Glutamatergic neuron (in vitro differentiated cells): ENCODE measurements at places on chromosomes 1 and 21.

DNA sequence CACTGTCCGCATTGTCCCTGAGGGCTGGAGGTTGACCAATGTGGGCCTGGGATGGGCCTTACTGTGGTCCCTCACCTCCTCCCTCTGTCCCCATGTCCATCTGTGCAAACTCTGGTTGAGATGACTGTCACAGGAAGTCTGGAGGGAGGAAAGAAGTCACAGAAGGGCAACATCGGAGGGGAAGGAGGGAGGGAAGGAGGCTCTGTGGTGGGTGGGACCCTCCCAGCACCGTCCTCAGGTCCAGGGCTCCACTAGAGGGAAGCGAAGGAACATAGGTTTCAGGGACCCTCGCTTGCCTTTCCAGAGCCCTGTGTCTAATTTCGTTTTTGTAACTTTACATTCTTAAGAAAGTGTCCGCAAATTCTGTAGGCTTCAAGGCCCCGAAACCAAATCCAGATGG, 111.3 kb upstream of the SLC44A3 start:
- no peak for DNase-seq

DNA sequence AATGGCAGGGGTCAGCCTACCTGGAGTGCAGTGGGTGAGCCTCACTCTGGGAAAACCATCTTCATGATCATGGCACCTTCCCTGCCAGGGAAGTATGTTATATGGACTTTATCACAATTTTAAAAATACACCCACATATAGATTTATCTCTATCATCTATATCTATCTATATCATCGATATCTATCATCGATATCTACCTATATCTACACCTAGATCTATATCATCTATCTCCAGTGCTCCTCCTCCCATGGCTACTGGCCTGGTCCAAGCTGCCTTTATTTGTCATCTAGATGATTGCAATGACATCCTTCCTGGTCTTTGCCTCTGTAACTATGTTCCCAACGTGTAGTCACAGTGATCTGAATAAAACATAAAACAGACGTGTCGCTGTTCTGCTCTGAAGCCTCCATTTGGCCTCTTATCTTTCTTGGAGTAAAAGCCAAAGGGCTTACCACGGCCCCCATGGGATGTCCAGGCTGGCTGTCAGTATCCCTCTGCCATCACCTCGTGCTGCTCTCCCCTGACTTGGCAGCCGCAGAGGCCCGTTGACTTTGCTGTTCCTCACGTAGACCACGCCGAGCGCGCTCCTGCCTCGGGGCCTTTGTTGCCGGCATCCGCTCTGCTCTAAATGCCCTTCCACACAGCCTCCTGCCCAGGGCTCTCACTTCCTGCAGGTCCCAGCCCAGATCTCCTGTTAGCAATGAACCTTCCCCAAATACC, 20.6 kb upstream of the KIF26B start:
- no peak for DNase-seq

- no peak for DNase-seq
Measured at GRCh38 chr21:33897739-33898138, 17.9 kb downstream of the ATP5PO start.

DNA sequence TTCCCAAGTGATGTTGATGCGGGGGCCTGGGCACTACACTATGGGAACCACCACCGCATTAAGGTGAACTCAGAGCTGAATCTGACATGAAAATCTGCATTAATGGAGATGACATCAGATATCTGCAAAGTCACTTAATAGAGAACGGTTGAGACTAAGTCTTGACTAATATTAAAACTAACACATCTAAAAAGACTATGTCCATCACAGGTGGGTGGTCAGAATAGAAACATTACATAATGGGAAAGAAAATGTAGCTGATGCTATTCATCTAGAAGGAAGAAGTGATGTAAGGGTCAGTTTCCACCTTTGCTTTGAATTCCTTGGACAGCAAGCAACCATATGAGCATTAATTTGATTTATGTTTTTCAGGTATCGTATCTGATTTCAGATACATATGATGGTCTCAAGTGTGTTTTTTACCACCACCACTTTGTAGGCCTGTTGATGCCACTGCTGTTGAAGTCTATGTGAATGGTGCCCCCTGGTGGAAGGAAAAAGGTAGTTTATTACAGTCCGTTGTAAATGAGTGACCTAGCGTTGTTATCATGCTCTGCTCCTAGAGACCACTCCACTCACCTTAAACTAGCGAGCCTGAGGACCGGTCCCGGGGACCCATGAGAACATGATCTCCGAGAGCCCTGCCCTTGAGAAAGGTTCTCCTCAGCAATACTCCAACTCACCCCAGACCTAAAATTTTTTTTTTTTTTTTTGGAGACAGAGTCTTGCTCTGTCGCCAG, 73.5 kb downstream of the BACH1 start:
- no peak for DNase-seq

GRCh38 chr1:94239051-94239450, 1.7 kb upstream of the ARHGAP29 start:
- no peak for DNase-seq

DNA sequence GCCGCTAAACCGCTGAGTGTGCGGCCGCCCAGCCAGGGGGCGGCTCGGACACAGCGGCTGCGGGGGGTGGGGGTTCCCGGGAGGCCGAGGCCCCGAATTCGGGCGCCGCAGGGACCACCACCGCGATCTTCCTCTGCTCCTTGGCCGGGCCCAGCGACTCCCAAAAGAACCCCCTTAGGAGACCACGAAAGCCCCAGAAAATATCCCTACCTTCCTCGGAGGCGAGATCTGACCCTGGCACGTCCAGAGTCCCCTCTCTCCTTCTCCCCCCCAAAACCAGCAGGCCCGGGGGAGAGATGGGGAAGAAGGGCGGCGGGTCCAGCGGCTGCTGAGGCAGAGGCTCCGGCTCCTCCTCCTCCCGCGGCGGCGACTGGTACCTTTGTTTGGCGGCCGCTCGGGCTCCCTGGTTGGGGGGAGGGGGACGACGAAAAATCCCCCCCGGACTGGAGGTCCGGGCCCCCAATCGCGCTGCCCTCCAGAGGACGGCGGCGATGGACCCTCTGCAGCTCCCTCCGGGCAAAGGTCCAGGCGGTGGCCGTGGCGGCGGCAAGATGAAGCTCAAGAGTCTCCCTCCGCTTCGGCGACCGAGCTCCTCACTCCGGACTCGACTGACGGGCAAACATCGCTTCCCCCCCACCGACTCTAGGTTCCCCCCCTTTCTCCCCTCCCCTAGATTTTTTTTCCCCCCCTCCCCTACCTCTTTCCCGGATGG, at the start of gene ARID4B:
Gene ARID4B (minus strand): TSS at position 621 of the 712 bp plus-strand sequence. CDS start 1,260 bp downstream, outside the sequence.
- peak; percentile 81 for DNase-seq

DNA sequence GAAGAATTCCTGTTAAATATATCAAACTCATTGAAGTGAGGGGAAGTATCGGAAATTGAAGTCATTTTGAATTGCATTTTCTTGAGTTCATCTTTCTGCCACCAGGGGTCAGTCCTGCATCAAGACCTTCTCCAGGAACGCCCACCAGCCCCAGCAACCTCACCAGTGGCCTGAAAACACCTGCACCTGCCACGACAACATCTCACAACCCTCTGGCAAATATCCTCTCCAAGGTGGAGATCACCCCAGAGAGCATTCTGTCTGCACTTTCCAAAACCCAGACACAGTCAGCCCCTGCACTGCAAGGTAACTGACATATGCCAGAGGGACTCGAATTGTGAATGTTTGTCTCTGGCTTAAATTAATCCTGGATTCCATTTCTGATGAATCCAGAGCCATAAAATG, 22.8 kb upstream of the TARS2 start:
- DNase-seq: peak; percentile 57

- peak; percentile 41 for DNase-seq
Measured at GRCh38 chr1:119286587-119287181, 81.9 kb upstream of the HAO2 start.

- DNase-seq: no peak
Measured at GRCh38 chr1:12760256-12760795, 13.2 kb upstream of the PRAMEF12 start.

DNA sequence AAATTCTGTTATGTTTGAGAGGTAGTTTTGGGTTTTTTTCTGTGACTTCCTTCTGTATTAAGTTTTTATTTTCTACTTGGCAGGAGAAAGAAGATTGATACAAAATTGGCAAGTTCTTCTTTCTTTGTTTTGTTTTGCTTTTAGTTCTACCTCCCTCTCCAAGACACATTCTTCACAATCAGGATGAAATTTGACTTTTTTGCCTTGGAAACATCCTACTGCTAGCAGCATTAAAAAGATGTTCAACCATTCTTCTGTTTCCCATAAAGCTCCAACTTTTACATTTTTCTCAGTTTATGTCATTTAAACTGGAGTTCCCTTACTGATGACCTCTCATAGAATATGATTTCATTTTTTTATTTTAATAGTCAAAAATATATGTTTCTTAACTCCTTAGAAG, 234.8 kb downstream of the NCAM2 start:
- DNase-seq: no peak

GRCh38 chr1:111140680-111140967, 601 bp downstream of the CEPT1 start:
- no peak for DNase-seq

- DNase-seq: no peak
Measured at GRCh38 chr1:205581321-205581980, 50.4 kb downstream of the ELK4 start.

- no peak for DNase-seq
Measured at GRCh38 chr21:43933199-43933598, 68.2 kb downstream of the AGPAT3 start.

GRCh38 chr1:15311880-15312279, 64.9 kb downstream of the FHAD1 start:
- DNase-seq: no peak
